ENCODE measurements at places on chromosomes 12 and 14.

DNA sequence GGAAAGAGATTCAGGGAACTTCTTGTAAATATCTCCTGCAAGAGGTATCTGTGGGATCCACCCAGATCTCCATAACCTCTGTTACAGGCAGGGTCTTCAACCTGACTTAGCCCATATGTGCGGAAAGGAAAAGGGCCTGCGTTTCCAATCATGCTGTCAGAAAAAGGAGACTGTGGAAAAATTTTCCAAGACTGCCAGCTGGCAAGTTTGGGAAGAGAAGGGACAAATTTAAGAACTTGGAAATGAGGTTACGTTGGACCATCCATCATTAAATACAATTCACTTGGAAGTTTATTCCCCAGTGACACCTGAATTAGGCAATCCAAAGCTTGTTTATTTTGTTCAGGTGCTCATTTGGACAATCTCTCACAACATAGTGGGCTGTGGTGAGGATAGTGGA is 13.9 kb downstream of the PTHLH start:
- DNase-seq = no peak

GRCh38 chr14:88323523-88324199 is 592 bp upstream of the KCNK10 start:
- no peak for DNase-seq

- no peak for DNase-seq
Measured at GRCh38 chr12:20128928-20129327, 239.4 kb upstream of the PDE3A start.

GRCh38 chr12:47988073-47989022 is 15.9 kb downstream of the COL2A1 start:
- DNase-seq = no peak

GRCh38 chr12:15534322-15534721 is 212.0 kb downstream of the PTPRO start:
- DNase-seq = no peak

GRCh38 chr14:53060046-53060445 is 93.1 kb downstream of the DDHD1 start:
- no peak for DNase-seq

DNA sequence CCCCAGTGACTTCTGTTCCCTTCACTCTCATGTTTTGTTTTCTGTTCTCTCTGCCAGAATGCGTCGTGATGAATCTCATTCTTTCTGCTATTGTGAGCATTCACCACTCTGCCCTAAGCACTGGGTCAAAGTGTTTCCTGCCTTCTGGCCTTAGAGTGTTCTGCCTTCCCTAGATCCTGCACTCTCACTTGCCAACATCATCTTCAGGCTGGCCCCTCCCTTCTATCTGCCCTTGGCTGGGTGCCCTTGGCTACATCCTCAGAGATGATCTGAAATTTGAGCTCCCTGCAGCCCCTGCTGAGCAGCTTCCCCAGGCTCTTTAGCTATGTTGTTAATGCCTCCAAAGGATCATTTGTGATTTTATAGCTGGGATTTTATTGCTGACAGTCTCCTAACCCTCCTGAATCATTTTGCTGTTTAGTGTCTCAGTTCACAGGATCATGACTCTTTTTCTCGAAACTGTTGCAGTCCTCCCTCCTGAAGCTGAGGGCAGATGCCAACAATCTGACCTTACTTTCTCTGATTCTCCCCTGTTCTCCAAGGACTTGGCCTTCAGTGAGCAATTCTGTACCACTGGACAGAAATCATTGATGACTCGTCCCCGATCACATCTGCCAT is 4.5 kb downstream of the DHRS2 start:
- DNase-seq = no peak

DNA sequence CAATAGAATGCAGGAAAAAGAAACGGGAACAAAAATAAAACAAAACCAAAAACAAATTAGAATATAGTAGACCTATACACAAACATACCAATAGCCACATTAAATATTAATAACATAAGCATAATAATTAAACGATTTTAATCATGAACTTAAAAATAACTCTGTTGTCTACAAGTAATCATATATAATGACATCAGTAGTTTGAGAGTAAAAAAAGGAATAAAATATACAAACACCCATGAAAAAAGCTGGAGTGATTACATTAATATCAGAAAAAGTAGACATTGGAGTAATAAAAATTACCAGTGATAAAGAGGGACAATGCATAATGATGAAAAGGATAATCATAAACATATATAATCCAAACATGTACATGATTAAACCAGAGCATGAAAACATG is 181.8 kb downstream of the ATXN7L3B start:
- DNase-seq = no peak

- no peak for DNase-seq
Measured at GRCh38 chr12:76860256-76860655, 18.6 kb downstream of the CSRP2 start.

- DNase-seq = no peak
Measured at GRCh38 chr12:87784350-87784749, 244.9 kb downstream of the C12orf50 start.

- no peak for DNase-seq
Measured at GRCh38 chr14:34013721-34014060, 62.8 kb upstream of the EGLN3 start.

DNA sequence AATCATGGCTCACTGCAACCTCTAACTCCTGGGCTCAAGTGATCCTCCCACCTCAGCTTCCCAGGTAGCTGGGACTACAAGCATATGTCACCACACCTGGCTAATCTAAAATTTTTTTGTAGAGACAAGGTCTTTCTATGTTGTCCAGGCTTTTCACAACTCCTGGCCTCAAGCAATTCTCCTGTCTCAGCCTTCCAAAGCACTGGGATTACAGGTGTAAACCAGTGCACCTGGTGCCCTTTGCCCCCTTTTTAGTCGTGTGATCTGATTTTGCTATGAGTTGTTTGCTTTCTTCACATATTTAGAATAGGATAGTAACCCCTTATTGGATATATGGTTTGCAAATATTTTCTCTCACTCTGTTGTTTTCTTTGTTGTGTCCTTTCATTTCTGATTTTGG is 1.7 kb upstream of the RAD52 start:
- DNase-seq = no peak

GRCh38 chr12:49797449-49797776 is 30.8 kb downstream of the NCKAP5L start:
- no peak for DNase-seq

GRCh38 chr12:131102991-131103668 is 149.4 kb downstream of the ADGRD1 start:
- DNase-seq = no peak

GRCh38 chr12:4448943-4449850 is 3.6 kb upstream of the FGF6 start:
- no peak for DNase-seq

GRCh38 chr14:59098377-59098776 is 90.1 kb upstream of the DAAM1 start:
- no peak for DNase-seq

- DNase-seq = no peak
Measured at GRCh38 chr14:94773061-94773648, 3.2 kb upstream of the GSC start.

DNA sequence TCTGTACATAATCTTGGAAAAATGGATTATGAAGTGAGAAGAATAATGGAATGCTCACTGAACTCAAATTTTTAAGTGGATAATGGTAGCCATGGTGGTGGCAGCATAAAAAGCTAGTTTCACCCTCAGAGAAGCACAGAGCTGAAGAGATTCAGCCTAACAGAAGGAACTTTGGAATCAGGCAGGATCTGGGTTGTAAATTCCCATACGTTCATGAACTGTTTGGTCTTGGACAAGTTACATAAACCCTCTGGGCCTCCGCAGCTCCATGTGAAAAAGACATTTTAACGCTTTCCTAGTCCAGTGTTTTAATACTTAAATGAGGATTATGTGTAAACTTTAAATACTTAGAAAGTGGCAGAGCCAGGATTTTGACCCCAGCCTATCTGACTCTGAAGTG is 26.6 kb downstream of the JKAMP start:
- no peak for DNase-seq

- DNase-seq = no peak
Measured at GRCh38 chr14:51424561-51425251, 184.7 kb downstream of the TMX1 start.

- DNase-seq = no peak
Measured at GRCh38 chr12:118237052-118237665, 101.2 kb downstream of the PEBP1 start.

GRCh38 chr12:2643576-2644135 is 151.1 kb upstream of the FKBP4 start:
- DNase-seq = no peak

- no peak for DNase-seq
Measured at GRCh38 chr14:32417956-32418552, 89.0 kb downstream of the AKAP6 start.

GRCh38 chr12:88329833-88330232 is 187.7 kb downstream of the TMTC3 start:
- no peak for DNase-seq

DNA sequence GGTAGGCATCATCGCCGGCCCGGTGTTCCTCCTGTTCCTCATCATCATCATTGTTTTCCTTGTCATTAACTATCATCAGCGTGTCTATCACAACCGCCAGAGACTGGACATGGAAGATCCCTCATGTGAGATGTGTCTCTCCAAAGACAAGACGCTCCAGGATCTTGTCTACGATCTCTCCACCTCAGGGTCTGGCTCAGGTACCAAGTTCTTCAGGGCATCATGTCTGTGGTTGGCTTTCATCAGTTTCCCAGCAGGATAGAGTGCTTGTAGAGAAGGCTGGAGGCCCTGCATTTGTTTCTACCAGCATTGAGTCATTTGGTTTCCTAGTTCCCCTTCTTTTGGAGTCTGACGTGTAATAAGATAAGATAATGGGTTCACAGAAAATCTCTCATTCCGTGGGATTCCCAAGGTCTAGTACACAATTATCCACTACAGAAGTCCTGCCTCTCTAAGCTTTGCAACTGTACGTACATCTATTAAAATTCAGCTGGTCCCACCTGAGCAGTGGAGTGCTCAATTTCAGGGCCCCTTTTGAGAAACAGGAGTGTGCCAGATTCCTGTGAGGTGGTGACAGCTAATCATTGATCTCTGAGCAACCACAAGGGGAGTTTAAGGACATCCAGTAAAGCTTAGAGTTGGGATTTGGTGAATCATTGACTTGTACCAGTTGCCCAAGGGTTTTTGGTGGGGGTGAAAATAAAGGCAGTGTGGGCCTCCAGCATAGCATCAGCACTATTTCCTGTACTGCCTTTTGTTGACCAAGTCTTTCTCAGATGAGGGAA is 25.1 kb downstream of the ACVR1B start:
- DNase-seq = no peak

DNA sequence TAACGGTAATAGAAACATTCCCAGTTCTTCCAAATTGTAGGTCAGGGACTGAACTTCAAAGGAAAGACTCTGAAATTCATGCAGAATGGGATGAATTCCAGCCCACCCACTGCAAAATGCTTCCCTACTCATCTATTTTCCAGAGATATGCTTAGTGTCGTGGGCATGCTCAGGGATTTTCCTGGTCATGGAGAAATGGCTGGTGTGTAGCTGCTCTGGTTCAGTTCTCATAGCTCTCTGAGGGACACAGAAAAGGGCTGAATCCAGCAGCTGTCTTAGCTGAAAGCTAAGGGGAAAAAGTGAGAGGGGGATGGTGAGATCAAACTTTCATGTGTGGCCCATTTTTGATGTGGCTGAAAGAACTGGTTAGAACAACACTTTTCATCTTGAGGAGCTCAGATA is 72.9 kb upstream of the KRAS start:
- DNase-seq = no peak

- no peak for DNase-seq
Measured at GRCh38 chr12:52918784-52919183, 13.9 kb upstream of the KRT8 start.

DNA sequence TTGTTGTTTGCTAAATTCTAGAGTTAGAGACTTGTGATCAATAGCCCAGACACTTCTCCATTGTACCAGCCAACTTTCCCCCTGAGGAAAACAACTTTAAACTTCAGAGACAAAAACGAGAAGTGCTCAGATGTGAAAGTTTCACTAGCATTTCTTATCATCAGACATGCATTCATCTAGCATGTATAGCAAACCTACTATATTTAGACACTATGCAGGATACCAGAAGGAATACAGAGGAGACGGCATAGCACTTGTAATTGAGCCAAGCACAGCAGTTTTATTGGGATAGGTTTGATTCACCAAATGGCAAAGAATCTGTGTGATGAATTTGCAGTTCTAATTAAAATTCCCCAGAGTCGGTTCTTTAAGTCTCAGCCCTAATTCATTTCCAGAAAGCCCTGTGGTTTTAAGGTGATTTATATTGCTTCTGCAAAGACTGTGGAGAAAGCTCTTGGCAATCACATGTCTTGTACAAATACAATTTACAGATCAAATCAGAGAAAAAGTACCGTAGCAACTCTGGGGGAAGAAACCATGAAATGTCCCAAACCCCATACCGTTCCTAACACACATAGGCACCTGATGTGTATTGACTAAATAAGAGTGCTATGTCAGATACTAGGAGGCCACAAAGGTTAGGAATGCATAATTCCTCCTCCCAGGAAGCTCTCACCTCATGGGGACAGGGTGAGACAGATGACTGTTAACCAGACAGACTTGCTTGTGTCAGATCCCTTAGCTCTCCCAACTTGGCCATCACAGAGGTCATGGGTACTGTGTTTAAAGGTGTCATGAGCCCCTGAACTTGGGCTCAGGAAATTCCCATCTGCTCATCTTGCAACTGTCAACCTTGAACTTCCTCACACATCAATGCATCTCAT is 69.6 kb upstream of the KRAS start:
- no peak for DNase-seq

DNA sequence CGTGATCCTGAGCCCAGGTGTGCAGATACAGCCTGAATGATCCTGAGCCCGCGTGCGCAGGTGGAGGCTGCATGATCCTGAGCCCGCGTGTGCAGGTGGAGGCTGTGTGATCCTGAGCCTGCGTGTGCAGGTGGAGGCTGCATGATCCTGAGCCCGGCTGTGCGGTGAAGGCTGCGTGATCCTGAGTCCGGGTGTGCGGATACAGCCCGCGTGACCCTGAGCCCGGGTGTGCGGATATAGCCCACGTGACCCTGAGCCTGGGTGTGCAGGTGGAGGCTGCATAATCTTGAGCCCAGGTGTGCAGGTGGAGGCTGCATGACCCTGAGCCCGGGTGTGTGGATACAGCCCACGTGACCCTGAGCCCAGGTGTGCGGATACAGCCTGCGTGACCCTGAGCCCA is 20.3 kb downstream of the BRF1 start:
- no peak for DNase-seq

- DNase-seq = no peak
Measured at GRCh38 chr12:110957652-110958051, 37.3 kb upstream of the MYL2 start.

GRCh38 chr14:103315351-103315911 is 18.6 kb upstream of the EIF5 start:
- no peak for DNase-seq

DNA sequence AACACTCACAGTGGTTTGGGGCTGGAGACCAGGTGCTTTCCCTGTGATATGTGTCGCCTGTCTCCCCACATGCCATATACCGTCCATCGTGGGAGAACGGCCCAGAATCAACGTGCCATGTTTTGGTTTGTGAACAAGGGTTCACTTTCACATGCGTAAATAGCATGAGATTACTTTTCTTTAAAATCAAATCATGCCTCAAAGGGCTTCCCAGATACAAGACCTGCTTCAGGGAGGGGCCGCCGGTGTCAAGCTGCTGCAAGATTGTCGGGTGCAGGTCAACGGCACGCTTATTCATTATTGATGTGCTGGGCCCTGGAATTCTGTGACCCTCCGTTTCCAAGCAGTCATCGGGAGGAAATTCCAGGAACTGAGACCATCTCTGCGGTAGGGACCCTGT is 145.2 kb upstream of the RTL1 start:
- no peak for DNase-seq

Measured in activated CD4-positive, alpha-beta T cell treated with anti-CD3 and anti-CD28 coated beads for 1 hour (primary cell).